ENCODE measurements at places on chromosomes 12 and 14. TPM values are rescaled to one million over a fixed set of nuclear protein-coding genes. Genes with fewer than 3 reads are reported as not detected.

Gene CEBPE
- not detected for total RNA-seq

DNA sequence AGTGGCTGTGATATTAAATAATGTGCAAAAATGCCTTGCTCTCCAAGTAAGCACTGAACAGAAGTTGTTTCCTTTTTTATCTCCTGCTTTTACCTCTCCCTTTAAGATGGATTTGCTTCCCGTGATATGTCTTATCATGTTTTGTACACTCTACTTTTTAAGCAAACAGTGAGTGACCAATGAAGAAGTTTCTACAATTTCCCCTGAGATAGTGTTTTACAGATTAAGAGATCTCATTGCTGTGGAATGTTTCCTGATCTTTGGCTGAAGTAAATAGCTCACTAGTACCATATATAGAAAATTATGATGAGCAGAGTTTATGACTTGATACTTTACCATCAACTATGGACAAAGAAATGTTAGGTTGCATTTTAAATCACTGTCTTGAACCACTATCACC lies 184.8 kb upstream of the PDE3A start:
- DNase-seq, result no peak

DNA sequence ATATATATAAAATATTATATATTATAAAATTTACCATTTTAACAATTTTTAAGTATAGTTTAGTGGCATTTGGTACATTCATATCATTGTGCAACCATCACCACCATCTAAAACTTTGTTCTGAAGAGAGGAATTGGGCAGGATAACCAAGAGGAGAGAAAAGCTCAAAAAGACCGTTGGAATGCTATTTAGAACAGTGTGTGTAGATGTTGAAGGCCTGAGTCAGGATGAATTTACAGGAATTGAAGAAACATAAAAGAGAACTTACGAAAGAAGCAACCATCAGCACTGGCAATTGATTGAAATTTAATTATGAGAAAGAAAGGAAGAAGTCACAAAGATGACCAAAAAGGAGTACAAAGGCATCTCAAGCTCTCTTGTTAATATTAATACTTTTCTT lies 196.9 kb upstream of the PWP1 start:
- no peak for DNase-seq

Gene PIANP
- not detected for total RNA-seq

- no peak for DNase-seq
These were observed 22.7 kb upstream of the CORO1C start for GRCh38 chr12:108753976-108754375.

Gene ACSM4
- not detected for total RNA-seq

DNA sequence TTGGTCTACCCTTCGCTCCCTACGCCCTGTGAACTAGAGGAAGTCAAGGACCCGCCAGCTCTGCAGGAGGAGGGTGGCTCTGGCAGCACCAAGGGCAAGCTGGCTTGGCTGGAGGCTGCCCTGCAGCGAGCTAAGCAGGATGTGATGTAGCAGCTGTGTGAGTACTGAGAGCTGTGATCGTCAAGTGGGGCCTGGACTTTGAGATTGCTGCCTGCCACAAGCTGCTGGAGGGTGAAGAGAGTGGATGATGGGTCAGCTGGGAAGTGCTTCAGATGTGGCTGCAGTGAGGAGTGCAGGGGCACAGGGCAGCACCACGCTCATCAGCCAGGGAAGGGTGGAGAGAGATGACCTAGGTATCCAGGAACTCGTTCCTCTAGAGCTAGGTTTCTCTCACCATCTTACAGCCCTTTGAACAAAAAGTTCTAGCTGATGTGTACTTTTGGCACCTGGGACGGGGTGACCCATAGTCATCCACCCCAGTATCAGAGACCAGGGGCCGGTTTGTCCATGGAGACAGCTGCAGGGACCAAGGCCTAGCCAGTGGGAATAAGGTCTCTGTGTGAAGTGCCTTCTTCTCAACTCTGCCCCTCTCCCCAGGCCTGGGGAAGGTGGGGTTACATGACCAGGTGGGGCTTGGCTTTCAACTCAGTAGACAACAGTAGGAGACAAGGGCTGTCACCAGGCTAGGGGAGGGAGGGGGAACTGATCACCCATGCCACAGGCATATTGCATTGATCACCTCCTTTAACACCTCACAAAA lies 3.2 kb downstream of the KRT86 start:
- DNase-seq, result no peak

Gene SMCO2
- total RNA-seq, result not detected

DNA sequence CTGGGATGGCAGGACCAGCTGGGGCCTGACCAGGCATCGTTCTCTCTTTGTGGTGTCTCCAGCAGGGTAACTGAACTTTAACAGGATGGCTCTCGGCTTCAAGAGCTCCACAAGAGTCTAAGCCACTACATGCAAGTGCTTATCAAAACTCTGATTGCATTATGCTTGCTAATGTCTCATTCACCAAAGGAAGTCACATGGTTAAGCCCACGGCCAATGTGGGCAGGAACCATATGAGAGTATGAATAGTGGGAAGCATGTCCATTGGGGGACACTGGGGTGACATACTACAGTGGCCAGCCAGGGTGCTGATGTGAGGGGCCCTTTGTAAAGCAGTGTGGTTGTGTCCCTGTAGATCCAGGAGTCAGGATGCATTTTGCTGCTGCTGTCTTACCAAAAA lies 35.0 kb upstream of the KCNA5 start:
- no peak for DNase-seq

GRCh38 chr12:107396991-107397390 lies 288.6 kb upstream of the PWP1 start:
- DNase-seq, result no peak

Gene FKBP4
- total RNA-seq, result 25.6 TPM

- DNase-seq, result no peak
These were observed 242.1 kb downstream of the CHST11 start for GRCh38 chr12:104698871-104699270.

Gene TRPV4
- total RNA-seq, result 0.90 TPM

DNA sequence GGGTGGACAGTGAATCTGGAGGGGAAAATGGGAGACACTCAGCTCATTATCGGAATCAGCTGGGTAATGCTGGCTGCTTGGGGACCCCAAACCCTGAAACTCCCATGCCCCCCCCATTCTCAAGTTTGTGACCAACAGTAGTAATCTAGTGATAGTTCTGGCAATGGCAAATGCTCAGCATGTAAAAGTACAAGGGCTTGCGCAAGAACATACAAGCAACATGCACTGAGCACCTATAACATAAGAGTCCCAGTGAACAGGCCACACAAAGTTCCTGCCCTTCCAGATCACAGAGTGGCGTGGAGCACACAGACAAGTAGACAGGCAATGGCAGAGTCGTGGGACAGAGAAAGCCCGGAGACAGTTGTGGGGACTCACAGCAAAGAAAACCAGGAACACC lies 407.9 kb downstream of the MED13L start:
- no peak for DNase-seq

DNA sequence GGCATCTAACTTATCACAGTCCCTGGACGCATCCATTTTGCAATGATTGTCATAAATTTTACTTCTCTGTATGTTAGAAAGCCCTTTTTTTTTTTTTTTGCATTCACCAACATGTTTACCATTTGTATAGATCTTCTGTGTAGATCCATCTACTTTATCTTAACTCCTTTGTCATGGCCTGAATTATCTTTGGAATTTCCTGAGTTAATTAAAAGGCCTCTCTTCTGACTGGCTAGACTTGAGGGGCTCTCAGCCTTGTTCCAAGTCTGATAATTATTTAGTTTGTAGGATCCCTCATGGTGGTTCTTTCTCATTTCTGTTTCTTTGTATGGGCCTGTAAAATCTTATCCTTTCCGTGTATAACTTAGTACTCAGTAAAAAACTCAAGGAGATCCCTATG lies 387.0 kb downstream of the C12orf50 start:
- no peak for DNase-seq

Gene EPS8
- 72.3 TPM for total RNA-seq
